Sciatic nerve (tissue), 2 donors: ENCODE measurements at places on chromosomes 1 and 21. TPM values are rescaled to one million over a fixed set of nuclear protein-coding genes. Genes with fewer than 3 reads are reported as not detected.

GRCh38 chr1:108850929-108851328 lies 6.0 kb downstream of the AKNAD1 start:
- no peak for DNase-seq

GRCh38 chr1:198927129-198927528 lies 288.3 kb downstream of the PTPRC start:
- DNase-seq: no peak

DNA sequence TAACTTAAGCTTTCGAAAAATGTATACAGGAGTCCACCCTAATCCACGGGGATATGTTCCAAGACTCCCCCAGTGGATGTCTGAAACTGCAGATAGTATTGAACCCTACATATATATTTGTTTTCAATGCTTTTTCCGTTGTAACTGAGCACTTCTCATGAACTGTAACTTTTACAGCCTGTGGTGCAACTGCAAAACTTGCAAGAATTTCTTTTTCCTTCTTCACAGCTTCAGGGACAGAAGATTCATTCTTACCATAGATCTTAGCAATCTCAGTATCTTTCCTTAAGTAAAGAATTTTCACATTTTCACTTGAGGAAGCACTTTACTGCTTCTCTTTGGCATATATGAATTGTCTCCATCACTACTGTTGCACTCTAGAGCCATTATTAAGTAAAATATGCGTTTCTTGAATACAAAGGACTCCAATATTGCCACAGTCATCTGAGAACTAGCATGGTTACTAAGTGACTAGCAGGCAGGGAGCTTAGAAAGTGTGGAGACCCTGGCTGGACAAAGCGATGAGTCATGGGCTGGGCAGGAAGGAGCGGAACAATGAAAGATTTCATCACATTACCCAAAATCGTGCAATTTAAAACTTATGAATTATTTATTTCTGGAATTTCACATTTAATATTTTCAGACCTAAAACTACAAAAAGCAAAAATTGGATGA lies 14.1 kb downstream of the DPYD start:
- no peak for DNase-seq

DNA sequence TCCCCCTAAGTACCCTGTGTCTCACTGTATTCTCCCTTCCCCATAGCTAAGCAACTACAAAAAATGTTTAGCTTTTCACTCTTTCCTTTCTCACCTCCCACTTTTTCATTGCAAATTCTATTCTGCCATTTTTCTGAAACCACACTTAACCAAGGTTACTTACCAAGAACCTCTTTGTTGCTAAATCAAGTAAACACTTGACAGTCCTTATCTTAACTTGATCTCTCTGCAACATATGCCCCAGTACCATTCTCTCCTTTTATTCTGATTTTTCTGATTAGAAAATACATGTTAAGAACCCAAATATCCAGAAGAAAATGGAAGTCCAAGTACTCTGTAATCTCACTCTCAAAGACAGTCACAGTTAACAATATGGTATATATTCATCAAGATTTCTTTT lies 16.0 kb downstream of the EVI5 start:
- no peak for DNase-seq

DNA sequence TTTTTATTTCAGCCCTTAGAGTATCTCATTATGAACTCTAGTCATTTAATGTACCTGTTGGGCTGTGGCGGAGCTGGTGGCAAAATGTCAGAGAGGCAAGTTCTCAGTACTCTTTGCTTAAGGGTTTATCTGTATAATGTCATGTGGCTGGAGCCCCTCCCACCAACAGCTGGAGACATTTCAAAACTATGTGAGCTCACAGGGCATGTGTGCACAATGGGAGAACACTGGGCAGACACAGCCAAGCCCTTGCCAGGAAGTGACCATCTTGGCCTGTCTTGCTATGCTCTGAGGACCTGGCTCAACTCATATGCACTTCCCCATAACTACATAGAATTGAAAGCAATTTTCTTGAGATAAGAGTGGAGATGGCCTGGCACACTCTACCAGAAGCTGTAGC lies 296.4 kb downstream of the PTPRU start:
- DNase-seq: peak; percentile 6

The MPL gene
- 0.40 TPM for total RNA-seq

The TMEM82 gene
- total RNA-seq: not detected
